Neural crest cell (in vitro differentiated cells): ENCODE measurements at places on chromosomes 3 and 15.

- DNase-seq, result no peak
Observed at GRCh38 chr3:37897763-37898162, 36.1 kb downstream of the CTDSPL start.

GRCh38 chr15:38648121-38648843 lies 83.7 kb upstream of the RASGRP1 start:
- DNase-seq, result no peak

DNA sequence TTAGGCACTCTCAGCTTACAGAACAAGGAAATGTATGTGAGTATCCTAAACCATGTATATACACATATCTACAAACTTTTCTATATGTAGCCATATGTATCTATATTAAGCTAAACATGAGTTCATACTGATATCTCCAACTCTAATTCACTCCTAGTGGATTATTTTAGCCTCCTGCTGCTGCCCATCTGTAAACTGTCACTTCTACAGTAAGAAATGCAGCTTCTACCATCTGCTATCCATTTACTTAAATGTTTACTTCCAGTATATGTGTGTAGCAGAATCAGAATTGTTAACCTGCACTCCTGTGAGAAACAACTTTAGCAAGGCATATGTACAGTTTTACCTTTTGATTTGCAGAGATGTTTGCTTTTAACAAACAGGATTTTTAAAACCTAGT lies 478.5 kb upstream of the CBLB start:
- DNase-seq, result no peak

- no peak for DNase-seq
Observed at GRCh38 chr15:98855815-98856531, 151.6 kb downstream of the PGPEP1L start.

DNA sequence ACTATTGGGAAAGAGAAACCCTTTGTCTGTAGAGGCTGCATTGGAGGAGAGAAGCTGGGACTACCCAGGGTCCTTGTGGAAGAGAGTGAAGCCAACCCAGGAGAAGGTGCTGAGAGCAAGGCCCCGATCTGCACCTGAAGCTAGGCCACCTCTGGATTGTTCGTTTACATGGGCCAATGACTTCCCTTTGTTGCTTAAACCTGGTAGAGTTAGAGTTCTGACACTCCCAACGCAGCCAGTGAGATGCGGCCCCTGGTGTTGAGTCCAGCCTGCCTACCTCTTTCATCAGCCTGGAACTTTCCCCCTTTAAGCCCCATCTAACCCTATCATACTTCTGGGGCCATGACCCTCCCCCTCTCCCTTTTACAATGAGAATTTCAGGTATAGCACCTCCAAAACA lies 30.8 kb downstream of the CCDC13 start:
- no peak for DNase-seq

GRCh38 chr3:98739266-98739665 lies 23.9 kb upstream of the ST3GAL6 start:
- DNase-seq, result no peak

DNA sequence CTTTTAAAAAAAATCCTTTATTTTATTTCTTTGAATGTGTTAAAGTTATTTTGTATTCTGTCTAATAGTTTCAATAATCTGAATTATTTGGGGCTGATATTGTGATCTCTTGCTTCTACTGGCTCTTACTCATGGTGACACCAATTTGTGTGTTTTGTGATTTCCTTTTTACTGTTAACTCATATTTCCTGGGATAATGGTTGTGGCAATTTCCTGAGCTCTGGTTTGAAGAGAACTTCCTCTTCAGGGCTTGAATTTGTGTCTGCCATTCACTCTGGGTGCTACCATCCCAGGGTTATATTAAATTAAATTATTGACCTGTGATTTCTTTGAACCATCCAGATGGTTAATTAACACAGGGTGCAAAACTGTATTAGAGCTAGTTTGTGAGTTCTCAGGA lies 60.4 kb upstream of the RNF7 start:
- DNase-seq, result no peak

GRCh38 chr3:46360907-46361306 lies 7.0 kb downstream of the CCR2 start:
- no peak for DNase-seq

GRCh38 chr3:110925798-110926197 lies 145.8 kb upstream of the NECTIN3 start:
- no peak for DNase-seq

- no peak for DNase-seq
Observed at GRCh38 chr3:142021127-142021526, 128.2 kb downstream of the TFDP2 start.

DNA sequence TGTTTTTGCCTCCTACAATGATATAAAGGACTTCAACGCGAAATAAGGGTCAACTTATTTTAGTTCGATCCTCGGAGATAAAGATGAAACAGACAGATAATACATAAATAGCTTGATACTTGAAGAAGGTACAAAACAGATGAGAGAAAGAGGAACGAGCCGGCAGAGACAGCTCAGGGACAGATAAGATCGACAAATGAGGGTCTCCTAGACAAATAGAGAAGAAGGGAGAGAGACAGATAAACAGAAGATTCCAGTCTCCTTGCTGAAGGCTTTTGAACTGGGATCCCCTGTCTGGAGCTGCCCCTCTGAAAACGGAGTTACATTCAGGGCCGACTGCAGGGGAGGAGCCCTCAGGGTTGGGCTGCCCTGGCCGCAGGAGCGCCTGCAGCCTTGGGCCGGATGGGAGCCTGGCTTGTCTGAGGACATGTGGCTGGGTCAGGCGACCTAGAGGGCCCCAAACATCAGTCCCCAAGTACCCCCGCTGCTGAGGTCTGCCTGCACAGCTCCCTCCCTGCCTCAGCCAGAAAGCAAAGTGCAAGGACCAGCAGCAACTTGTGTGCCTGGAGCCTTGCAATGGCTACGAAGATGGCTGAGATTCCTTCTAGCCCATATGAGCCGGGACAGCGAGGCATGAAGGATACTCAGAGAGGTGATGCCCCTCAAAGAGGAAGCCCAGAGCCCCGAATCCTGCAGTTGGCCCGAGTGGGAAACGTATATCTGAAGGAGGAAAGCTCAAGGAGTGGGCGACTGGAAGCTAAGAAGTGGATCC lies 926 bp upstream of the SKOR1 start:
- DNase-seq, result no peak

- DNase-seq, result no peak
Observed at GRCh38 chr3:12900885-12901411, 59.6 kb upstream of the RPL32 start.

DNA sequence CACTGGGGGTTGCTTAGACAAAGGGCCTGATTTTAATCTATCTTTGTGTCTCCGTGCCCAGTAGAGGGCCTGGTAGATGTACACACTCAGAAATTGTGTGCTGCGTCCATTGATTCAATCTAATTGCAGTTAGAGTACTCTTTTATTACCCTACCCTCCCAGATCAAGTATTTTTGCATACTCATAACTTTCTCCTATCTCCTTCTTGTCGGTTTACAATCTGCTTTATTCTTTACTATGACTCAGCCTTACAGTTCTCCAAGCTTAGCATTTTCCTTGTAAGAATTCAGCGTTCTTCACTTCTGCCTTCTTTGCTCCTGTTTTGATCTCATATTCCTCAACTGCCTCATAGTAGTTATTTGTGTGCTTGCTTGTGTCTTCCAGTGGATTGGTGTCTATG lies 124.5 kb upstream of the ARRDC4 start:
- DNase-seq, result no peak

DNA sequence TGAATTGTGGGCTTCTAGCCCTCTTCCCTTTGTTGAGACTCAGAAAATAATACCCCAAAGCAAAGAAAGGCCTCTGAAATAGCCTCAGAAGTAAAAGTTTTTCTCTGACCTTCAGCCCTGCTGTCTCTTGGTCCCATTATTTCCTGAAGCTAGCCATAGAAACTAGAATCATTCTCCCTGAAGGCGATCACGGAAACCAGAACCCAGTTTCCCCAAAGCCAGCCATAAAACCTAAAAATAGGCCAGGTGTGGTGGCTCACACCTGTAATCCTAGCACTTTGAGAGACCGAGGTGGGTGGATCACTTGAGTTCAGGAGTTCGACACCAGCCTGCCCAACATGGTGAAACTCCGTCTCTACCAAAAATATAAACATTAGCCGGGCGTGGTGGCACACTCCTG lies 27.2 kb downstream of the EXD1 start:
- no peak for DNase-seq

- no peak for DNase-seq
Observed at GRCh38 chr15:35168464-35168863, 83.4 kb upstream of the NANOGP8 start.

- no peak for DNase-seq
Observed at GRCh38 chr15:66780973-66781718, 79.1 kb downstream of the SMAD6 start.

- DNase-seq, result no peak
Observed at GRCh38 chr3:171230865-171231264, 204.3 kb upstream of the SLC2A2 start.

GRCh38 chr15:88574655-88575054 lies 28.2 kb upstream of the DET1 start:
- DNase-seq, result no peak

DNA sequence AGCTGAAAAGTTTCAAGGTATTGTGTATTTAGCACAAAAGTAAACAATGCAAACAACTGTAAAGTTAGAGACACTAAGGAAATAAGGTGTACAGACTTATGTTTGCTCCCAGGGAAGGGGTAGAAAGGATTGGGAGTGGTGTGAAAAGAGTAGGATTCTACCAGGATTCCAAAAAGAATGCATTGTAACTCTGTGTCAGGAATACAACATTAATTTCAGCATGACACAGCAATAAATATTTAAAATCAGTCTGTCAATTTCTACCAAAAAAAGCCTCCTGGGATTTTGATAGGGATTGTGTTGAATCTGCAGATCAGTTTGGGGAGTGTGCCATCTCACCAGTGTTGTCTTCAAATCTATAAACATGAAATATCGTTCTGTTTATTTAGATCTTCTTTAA lies 73.4 kb downstream of the LRRC28 start:
- DNase-seq, result no peak

GRCh38 chr15:95432878-95433405 lies 897.6 kb upstream of the NR2F2 start:
- no peak for DNase-seq
